ENCODE measurements at places on chromosomes 4 and X.

DNA sequence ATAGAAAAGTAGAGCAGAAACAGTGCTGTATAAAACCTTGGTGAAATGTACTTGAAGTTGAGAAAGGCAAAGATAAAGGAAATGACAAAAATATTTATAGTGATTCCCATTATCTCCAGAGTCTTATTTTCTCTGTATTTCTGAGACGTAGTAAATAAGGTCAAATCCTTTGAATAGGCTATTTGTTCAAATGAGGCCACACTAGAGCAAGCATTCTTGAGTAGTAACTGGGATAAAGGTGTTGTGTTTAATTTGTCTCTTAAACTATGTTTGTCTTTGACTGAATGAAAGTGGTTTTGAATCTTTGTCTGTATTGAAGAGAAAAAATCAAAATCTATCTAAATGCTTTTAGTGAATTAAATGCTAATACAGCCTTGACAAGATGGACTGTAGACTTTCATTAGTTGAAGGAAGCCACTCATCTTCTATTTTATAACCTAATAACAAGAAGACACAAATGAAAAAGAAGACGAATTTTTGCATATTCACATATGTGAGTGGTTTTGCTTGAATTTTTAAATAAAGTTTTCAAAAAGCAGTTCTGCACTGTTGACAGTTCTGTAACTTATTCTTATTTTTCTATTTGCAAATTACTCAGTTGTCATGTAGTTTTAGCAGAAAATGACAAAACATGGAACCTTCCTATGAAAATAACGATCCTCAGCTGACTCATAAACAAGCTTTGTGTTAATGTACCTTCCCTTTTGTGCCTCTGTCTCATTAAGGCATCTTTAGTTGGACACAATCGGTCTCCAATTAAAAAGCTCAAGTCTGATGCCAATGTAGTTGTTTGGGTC lies 94.8 kb upstream of the PCDH18 start:
- DNase-seq: no peak

DNA sequence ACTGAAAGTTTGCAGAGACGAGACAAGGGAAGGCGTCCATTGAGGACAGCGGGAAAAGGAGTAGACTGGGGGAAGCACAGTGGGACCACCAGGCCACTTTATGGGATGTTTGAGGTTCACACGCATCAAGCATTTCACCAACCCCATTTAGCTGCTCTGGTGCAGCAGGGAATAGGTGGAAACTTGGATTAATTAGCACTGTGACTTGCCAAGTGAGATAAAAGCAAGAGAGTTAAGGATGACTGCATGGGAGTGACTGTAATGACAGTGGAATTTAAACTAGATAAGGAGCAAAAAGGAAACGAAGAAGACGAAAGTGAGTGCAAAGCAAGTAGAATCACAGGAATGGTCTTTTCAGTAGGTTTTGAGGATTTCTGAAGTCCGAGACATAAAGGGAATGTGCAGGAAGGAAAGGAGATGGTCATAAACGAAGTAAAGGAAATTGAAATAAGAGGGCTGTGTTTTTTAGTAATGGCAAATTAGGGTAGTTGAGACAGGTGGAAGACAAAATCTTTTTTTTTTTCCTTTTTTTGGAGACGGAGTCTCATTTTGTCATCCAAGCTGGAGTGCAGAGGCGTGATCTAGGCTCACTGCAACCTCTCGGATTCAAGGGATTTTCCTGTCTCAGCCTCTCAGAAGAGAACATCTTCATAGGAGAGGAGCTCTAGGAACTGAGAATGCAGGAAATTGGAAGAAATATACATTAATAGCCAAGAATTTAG lies 119.0 kb upstream of the MAP9 start:
- DNase-seq: no peak

DNA sequence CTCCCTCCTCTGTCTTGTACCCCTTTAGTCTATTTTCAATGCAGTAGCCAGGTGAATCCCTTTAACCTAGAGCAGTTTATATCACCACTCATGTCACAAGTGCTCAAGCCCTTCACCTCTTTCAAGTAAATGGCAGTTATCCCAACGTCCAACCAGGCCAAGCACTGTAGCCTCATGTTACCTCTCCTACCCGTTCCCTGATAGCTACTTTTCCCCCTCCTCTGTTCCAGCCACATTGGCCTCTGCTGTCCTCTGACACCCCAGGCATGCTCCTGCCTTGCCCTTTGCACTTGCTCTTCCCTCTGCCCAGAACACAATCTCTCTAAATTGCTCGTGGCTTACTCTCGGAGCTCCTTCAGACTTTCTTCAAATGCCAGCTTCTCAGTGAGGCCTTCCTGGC lies 15.2 kb downstream of the GUCY1B1 start:
- no peak for DNase-seq

- no peak for DNase-seq
Observed at GRCh38 chr4:154973244-154974035, 192.4 kb downstream of the RBM46 start.

GRCh38 chr4:152485726-152486276 lies 50.1 kb downstream of the FBXW7 start:
- DNase-seq: no peak

GRCh38 chr4:182240161-182241130 lies 2.8 kb upstream of the TENM3 start:
- no peak for DNase-seq

All from stimulated activated CD8-positive, alpha-beta memory T cell treated with anti-CD3 and anti-CD28 coated beads, Interleukin-15, amount 100 ng/mL, for 4 hours (primary cell).